ENCODE measurements at places on chromosomes 6 and 20. TPM values are rescaled to one million over a fixed set of nuclear protein-coding genes. Genes with fewer than 3 reads are reported as not detected.

Gene SFTA2
- 5.2 TPM for total RNA-seq

Gene STX16
- 69.5 TPM for total RNA-seq

Gene PNLDC1
- total RNA-seq, result 0.52 TPM

Gene SAPCD1
- 2.6 TPM for total RNA-seq

Gene LINC00237
- not detected for total RNA-seq

Gene RGS19
- total RNA-seq, result 14.5 TPM

Gene EPPIN
- not detected for total RNA-seq

Gene SDCBP2
- 20.0 TPM for total RNA-seq

Gene C2
- total RNA-seq, result 1.3 TPM

Gene ZNF311
- total RNA-seq, result not detected

Gene MAP7
- 19.7 TPM for total RNA-seq

Gene HLA-DQB1
- total RNA-seq, result 1.6 TPM

Gene CDC25B
- 8.8 TPM for total RNA-seq

DNA sequence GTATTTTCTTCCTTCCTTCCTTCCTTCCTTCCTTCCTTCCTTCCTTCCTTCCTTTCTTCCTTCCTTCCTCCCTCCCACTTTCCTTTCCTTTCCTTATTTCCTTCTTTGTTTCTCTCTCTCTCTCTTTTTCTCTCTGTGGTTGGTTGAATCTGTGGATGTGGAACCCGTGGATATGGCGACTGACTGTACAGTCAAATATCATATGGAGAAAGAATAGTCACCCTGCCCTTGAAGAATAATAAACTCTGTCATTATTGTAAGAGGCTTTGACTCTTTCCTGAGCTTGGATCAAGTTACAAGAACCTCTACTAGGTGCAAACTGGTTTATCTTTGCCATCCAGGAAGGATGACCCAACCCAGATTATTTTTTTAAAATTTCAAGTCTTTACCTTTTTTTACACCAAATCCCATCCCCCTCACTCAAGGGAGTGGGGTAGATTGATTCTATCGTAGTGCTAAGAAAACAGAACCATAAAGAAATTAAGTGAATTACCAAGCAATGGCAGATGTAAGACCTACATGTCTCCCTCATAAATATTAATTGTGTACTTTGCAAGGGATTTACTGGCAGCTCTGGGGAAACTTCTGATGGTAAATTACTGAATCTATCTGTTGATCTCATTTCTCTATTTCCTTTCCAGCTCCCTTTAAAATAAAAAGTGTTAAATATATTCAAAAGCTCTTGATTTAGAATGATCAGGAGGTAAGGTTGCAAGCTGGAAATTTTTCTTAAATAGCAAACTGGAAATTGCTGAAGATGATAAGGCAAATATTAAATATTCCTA, 667.5 kb downstream of the UTRN start:
- no peak for DNase-seq

DNA sequence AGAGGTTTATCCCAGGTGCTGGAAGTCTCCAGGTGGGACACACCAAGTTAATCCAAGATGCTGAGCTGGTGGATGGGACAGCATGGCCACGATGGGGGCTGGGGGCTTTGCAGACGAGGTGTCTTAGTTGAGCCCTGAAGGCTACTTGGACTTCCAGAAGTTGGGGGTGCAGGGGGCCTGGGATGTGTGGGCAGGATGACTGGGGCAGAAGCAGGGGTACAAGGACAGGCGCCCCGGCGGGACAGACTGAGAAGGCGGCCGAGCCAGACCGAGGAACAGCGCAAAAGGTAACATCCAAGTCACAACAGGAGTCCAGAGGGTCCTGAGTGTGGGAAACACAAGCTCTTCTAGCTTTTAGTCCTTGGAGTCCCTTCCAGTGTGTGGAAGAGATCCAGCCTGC, 23.8 kb downstream of the RAMACL start:
- DNase-seq, result no peak

- DNase-seq, result no peak
These were observed 120.4 kb downstream of the VEGFA start for GRCh38 chr6:43890197-43891062.

DNA sequence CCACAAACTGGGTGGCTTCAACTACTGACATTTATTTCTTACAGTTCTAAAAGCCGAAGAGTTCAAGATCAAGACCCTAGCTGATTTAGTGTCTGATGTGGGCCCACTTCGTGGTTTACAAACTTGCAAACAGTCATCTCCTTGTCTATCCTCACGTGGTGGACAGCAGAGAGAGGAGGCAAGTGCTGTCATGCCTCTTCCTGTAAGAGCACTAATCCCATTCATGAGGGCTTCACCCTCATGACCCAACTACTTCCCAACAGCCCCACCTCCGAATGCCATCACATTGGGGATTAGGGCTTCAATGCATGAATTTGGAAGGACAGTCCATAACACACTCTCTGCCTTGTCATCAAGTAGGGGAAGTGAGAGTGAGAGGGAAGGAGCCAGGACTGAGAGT, 15.6 kb upstream of the ISM1 start:
- no peak for DNase-seq

DNA sequence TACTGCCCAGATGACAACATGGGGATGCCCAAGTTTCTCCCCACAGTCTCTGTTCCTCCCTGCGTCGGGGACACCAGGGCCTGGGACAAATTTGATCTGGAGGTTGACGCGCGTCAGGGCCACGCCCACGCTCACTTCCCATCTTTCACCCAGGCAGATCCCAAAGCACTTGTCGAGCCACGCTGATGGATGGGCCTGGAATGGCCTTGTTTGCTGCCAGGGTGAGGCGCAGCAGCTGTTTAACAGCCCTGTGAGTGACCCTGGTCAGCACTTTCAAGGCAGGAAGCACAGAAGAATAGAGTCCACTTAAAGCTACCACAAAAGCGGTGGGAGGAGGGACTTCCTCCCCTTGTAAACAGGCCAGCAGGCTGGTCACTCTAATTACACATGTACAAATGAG, 324.7 kb upstream of the JARID2 start:
- DNase-seq, result peak; percentile 41

DNA sequence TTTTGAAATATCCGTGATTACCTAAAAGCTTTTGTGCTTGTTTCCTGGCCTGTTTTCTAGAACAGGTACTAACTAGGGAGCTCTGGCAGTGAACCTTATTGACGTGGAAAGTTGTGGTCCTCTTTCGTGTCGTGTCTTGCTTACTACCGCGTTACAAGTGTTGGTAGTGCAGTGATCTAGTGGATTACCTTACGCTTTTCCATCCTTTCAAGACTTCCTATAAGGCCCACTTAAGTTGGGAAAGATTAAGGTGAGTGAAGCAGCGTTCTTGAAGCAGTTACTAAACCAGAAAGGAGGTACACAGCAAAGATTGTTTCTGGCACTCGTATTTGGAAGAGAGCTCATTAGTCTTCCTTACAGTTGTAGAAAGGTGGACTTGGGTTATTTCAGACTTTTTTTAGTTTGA, 1.9 kb downstream of the PNRC1 start:
- no peak for DNase-seq

- DNase-seq, result no peak
These were observed 547.8 kb downstream of the TENT5A start for GRCh38 chr6:81204731-81205130.

DNA sequence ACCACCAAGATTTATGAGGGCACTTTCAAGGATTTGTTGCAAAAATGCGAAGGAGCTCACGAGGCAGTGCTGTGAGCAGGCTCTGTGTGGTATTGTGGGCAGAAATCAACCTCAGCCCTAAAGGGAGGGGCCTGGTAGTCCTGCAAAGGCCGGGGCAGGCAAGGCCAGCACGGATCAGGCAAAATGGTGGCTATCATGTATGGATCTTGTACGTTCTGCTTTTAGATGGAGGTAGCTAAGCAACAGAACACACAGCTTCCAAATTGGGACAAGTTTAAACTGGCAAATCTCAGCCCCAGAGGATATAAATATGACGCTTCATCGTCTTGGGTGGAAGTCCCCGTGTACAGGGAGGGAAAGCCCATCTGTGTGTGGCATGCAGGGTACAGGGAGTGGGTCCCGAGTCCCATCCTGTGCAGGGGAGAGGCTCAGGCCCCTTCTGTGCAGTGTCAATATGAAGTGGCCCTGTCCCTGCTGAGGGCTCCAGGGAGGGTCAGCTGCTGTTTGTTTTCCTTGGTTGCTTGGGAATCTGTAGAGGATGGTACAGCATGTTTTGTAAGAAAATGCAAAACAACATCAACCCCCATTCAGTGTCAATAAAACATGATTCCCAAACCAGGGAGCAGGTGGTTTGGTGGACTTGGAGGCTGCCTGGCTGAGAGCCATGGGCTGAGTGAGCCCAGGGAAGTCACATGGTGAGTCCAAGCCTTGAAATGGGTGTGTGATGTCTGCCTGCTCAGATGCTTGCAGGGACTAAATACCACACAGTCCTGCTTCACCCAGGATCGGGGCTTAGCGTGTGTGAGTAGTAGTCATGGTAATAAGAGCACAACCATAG, 113.0 kb downstream of the SYCP2 start:
- DNase-seq, result peak; percentile 32

DNA sequence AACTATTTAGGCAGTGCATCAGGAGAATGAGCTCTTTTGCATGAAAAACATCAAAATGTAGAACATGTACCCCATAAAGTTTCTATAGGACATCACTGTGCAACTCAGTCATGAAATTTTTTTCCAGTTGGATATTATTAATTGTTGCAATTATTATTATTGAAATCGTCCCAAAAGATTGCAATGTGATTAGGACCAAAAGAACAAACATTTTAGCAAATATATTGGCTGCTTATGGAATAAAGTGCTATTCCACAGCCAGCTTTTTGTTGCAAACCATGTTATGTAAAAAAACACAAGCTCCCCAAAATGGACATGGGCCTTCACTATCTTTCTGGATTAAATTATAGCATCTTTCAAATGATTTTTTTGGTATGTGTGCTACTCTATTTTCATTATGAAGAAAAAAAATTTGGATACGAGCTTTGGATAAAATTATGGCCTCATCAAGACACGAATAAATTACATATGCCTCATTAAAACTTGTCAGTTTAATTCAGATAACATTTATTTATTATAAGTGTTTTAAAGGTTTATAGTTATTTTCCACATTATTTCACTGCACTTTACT, 262.7 kb upstream of the TCF21 start:
- DNase-seq, result no peak

DNA sequence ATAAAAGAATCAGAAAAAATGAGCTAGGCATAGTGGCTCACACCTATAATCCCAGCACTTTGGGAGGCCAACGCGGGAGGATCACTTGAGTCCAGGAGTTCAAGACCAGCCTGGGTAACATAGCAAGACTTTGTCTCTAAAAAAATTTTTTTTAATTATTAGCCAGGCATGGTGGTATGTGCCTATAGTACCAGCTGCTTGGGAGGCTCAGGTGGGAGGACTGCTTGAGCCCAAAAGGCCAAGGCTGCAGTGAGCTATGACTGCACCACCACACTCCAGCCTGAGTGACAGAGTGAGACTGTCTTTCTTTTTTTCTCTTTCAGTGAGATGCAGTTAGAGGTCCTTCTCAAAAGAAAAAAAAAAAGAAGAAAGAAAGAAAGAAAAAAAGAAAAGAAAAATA, 8.5 kb upstream of the SNRPC start:
- no peak for DNase-seq

GRCh38 chr6:37492236-37492972, 7.3 kb downstream of the CCDC167 start:
- DNase-seq, result no peak

DNA sequence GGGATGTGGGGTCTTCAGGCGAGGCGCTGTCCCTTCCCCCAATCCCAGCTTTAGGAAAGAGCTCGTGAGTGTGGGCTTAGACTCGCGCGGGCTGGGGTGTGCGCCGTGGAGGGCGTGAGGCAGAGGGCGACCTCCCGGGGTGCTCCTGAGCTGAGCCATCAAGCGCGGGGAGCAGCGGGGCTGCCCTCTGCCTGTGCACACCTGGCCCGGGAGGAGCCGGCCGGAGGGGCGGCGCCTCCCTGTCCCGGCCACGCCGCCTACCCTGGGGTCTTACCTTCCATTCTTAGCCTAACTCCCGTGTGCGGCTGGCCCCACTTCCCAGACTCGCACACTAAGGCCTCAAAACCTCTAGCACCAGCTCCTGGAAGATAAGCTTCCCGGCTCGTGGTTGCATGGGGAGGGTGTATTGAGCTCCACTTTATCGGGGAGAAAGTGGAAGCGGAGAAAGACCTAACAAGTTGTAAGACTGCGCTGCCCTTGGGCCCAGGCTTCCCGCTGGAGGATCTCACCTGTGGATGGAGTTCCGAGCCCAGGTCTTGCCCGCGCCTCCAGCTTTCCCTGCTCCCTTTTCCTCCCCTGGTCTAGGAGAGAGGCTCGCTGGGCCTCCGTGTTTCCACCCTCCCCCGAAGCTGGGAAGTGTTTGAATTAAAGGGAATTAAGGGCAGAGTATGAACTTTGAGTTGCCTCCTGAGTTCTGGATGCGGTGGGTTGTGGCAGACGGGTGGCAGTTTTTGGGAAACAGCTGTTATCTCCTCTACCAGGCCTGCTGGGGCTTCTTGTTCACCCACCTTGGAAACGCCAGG, 1.2 kb downstream of the DNMT3B start:
- DNase-seq, result peak; percentile 46

DNA sequence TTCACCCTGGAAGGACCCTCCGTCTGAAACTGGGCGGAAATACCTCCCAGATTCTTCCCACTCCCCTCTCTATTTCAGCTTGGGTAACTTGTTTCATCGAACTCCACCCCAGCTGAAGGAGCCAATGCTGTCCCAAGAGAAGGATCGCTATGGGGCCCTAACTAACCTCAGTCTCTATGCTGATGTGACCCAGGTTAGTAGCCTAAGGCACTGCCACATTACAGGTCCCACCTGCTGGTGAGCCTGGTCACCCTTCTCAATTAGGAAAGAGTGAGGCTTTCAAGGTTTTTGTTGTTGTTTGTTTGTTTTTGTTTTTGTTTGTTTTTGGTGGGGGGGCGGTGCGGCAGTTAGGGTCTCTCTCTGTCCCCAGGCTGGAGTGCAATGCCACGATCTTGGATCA, 168.4 kb downstream of the OR2B2 start:
- no peak for DNase-seq

- DNase-seq, result no peak
These were observed 123.2 kb downstream of the PRND start for GRCh38 chr20:4844751-4845465.

DNA sequence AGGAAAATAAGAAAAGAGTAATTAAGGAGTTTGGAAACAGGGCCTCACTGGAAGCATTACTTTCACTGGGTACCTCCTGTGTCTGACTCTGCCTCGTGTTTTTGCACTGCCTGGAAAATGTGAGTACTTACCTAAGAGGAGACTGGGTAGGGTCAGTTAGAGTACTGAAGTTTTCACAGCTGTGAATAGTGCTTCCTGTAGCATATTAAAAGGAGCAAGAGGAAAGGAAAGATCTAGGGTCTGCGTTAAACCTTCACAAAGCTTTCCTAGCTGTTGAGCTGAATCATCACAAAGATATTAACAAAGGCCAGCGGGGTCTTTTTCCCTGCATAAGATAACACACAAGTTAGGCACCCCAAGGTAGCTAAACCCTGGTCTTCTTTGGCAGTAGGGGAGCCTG, 82.3 kb downstream of the MLIP start:
- DNase-seq, result no peak

GRCh38 chr6:152625213-152625612, 11.9 kb downstream of the SYNE1 start:
- no peak for DNase-seq

- peak; percentile 28 for DNase-seq
These were observed 150.3 kb downstream of the SYCP2 start for GRCh38 chr20:59782986-59783640.

- DNase-seq, result no peak
These were observed 36.2 kb upstream of the HMGA1 start for GRCh38 chr6:34200340-34200971.
